ENCODE measurements at places on chromosomes 5 and 9.

DNA sequence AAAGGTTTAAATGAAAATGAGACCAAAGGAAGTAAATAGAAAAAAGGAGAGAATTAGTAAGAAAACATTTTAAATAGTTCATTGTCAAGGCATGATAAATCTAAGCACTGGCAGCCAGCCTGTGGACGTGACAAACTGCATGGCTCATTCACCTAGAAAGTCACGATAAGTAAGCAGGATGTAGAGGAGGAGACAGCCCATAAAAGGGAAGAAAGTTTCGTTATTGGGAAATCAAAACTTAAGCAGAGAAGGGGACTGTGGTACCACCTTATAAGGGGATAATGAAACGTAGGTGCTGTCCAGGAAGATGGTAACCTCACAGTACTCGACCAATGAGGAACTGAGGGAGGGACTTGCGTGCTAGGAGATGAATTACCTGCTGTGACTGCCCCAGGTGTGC lies 494.5 kb upstream of the GRAMD2B start:
- DNase-seq = no peak

DNA sequence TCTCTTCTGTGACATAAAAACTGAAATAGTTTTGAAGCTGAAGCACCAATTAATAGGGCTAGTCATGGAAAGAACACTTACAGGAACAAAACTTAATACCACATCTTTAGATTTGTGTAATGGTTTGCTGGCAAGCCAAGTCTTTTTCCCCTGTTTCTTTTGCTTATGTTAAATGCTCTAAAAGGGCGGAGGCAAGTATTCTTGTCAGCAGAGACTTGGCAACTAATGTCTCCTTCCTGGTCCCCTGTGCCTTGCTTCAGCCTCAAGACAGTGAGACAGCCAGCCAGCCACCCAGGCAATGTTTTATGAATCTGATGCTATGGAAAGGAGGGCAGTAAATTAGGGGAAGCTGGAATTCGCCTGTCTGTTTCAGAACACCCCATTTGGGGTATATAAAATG lies 45.7 kb downstream of the PRRC1 start:
- no peak for DNase-seq

GRCh38 chr5:125041798-125042197 lies 295.4 kb upstream of the ZNF608 start:
- no peak for DNase-seq

DNA sequence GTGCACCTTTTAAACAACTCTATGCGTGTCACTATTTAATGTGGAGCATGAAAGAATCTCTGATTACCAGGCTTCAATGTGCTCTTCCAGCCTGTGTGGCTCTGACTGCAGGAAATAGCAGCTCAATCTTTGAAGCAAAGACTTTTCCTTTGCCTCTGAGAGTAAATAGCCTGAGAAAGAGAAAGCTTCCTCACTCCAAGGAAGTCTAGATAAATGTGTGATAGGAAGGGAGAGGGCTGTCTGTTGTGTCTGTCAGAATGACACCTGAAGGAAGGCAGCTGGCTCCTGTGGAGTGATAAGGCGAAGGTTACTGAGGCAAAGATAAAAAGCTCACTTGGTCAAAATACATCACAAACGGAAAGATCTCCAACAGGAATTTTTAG lies 205.3 kb upstream of the HAPLN1 start:
- no peak for DNase-seq

- no peak for DNase-seq
These were observed 60.5 kb upstream of the RAPGEF1 start for GRCh38 chr9:131800366-131800765.

DNA sequence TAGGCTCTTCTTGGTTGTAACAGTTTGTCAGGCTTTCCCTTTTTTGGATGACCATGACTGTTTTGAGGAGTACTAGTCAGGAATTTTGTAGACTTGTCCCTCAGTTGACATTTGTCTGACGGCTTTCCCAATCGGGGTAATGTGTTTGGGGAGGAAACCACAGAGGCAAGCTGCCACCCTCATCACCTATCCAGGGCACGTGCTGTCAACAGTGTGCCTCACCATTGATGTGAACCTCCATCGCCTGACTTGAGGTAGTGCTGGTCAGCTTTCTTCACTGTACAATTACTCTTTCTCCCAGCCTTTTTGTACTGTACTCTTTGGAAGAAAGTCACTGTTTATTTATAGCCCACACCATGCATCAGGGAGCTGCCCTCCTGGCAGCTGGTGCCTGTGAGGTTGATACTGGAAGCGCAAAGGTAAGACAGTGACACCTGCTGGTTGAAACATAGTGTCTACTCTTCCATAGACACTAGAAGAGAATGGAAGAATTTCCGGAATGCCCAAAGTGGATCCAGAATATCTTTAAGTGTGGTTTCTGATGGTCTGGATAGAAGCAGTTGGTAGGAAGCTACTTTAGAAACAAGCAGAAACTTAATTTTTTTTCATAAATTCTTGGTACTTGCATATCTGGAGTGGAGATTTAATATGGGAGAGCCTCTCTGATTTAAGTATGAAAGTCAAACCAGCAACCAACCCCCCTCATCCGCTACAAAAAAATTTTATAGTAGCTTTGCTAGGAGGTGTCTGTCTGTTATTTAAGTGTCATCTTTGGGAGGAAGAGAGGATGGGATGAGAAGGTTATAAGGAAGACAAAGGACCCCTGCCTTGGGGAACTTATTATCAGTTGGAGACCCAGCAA lies 69.3 kb downstream of the SNX30 start:
- no peak for DNase-seq

GRCh38 chr5:115243412-115243811 lies 19.3 kb downstream of the PGGT1B start:
- no peak for DNase-seq

GRCh38 chr9:79570448-79571308 lies 1.1 kb upstream of the TLE4 start:
- DNase-seq = no peak

Measured in stimulated activated CD8-positive, alpha-beta memory T cell treated with anti-CD3 and anti-CD28 coated beads, Interleukin-7, amount 100 ng/mL, for 4 hours (primary cell).